ENCODE measurements at places on chromosomes 5 and 9. TPM values are rescaled to one million over a fixed set of nuclear protein-coding genes. Genes with fewer than 3 reads are reported as not detected.

DNA sequence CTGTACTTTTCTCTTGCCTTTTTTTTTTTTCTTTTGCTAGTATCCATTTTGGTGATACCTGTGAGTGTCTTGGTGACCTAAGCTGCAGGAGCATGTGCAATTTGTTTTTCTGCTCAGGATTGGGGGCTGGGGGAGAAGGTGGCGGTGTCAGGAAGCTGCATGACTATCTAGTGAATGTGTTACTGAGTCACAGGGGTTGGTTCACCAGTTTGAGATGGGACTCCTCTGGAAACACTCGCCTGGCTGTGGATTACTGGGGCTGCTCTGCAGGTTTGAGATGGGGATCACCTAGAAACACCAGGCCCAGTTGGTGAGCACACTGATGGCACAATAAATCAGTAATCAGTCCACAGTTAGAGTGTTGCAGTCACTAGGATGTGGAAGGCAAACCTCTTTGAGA, 447.9 kb downstream of the SPATA31D1 start:
- no peak overlapping the region for H3K4me3 ChIP-seq
- H3K4me1 ChIP-seq = no peaks in the 10 kb centered on the region
- H3K27me3 ChIP-seq = no peaks in the 10 kb centered on the region
- no peaks in the 10 kb centered on the region for H3K36me3 ChIP-seq

DNA sequence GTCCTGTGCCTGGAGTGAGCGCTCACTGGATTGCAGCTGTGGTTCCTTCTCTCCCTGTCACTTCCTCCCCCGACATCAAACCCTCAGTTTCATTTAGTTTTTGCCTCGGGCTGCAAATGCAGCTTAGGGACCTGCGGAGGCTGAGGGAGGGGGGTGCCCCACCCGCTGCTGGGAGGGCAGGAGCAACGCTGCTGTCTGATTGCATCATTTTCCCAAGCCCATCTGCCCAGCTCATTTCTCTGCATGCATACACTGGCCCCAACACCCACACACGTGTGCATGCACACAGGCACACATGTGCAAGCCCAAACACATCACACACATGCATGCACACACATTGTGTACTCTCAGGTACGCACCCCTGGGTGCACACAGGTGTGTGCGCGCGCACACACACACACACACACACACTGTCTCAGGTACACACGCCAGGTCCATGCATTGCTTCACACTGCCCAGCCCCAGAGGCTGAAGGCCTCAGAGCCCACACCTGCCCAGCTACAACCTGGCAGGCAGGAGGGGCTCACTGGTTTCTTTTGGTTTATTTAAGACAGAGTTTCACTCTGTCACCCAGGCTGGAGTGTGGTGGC, 3.4 kb downstream of the ASS1 start:
- peaks cover 29% of the 10 kb centered on the region for H3K4me1 ChIP-seq
- no peak for DNase-seq
- H3K4me3 ChIP-seq = no peak overlapping the region
- no peak overlapping the region for H3K27ac ChIP-seq
- no peaks in the 10 kb centered on the region for H3K27me3 ChIP-seq

DNA sequence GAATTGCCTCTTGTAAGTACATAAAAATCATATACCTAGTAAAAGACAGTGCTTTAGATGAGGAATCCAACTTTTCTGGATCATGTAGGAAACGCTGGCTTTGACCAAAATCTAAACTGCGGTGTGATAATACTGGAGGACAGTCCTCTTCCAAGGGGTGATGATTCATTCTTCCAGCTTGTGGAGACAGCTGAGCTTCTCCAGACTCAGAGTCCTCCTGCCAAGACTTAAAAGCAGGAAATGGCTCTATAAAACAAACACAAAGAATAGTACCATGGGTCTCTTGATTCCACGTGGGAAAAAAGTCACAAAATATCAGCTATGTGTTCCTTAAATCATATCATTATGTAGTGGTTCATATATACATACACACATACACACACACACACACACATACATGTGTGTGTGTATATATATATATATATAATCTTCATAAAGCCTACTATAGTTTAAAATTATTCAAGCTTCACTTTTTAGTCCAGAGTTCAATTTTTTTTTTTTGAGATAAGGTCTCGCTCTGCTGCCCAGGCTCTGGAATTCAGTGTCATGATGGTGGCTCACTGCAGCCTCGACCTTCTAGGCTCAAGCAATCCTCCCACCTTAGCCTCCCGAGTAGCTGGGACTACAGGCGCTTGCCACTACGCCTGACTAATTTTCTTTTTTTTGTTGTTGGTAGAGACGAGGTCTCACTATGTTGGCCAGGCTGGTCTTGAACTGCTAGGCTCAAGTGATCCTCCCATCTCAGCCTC, 65.0 kb downstream of the PKD2L2 start:
- DNase-seq = peak; percentile 65
- peaks cover 15% of the 10 kb centered on the region for H3K36me3 ChIP-seq
- no peak overlapping the region for H3K4me3 ChIP-seq
- H3K27ac ChIP-seq = peak overlapping the region; percentile 25

DNA sequence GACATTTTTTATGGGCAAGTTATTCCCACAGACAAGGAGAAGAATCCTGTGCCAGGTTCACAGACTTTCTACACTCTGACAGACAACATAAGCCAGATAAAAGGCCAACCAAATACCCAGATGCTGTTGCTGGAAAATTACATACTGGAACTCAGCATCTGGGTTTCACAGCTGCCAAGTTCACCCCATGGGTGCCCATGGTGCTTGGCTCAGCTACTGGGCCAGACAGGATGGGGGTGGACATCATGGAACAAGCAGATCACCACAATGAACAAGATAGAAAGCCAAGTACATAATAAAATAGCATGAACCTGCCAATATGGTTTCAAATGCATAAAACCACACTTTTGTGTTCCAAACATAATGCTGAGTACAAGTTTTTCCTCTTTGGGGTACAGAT, 999.8 kb downstream of the NR2F1-AS1 start:
- H3K4me1 ChIP-seq = no peaks in the 10 kb centered on the region
- no peaks in the 10 kb centered on the region for H3K27me3 ChIP-seq
- H3K36me3 ChIP-seq = no peaks in the 10 kb centered on the region
- DNase-seq = no peak

NUTM2F gene
- not detected for total RNA-seq
